T-helper 2 cell treated with Interferon-gamma antibody and Interleukin-4, amounts not matched to agents 5 μg/mL and 100 μg/mL, for 36 hours (primary cell): ENCODE measurements at places on chromosomes 16 and 17.

DNA sequence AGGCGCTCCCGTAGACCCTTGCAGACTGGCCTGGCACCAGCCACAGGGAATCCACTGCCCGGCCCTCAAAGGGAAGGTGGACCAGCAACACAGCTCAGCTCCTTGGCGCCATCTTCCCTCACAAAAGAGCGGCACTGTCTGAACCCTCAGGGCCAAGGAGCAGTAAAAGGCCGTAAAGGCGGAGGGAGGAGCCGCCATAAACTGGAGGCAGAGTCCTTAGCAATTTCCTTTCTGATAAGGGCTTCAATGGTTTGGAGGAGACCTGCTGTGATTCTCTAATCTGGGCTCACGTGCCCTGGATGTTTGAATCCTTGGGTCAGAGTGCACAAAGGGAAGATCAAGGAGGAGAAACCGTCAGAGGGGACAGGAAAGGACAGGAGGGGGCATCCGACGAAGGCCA, 15.5 kb upstream of the AXIN2 start:
- no peak for DNase-seq
- H3K4me3 ChIP-seq = no peak overlapping the region
- H3K27ac ChIP-seq = no peak overlapping the region
- peaks cover 2% of the 10 kb centered on the region for H3K27me3 ChIP-seq
- H3K36me3 ChIP-seq = no peaks in the 10 kb centered on the region
- H3K4me1 ChIP-seq = no peaks in the 10 kb centered on the region

DNA sequence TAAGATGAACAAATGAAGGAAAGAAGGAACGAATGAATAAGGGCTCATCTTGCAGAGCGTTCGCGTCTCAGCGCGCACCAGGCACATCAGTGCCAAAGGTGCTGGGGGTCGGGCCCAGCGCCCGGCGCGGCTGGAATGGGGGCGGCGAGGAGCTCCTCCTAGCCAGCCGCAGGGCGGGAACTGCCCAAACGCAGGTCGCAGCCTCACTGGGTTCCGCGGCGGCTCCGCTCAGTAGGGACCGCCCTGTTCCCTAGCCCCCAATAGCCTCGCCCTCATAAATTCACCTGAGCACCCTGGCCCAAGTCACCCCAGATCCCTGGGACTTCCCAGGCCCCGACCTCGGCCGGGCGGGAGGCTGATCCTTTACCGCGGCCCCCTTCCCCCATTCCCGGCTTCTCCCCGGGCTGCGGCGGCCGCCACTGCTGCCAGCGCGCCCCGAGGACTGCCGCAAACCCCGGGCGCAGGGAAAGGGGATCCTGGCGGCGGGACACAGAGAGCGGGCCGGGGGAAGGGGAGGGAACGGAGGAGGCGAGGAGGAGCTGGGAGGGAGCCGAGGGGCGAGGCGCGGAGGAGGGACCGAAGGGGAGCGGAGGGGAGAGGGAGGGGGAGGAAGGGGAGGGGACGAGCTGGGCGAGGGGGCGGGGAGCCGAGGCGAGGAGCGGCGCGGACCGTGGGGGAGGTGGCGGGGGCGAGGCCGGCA, 377 bp upstream of the CRHR1 start:
- H3K27me3 ChIP-seq = peaks cover 80% of the 10 kb centered on the region
- H3K4me1 ChIP-seq = peaks cover 2% of the 10 kb centered on the region
- no peak for DNase-seq

DNA sequence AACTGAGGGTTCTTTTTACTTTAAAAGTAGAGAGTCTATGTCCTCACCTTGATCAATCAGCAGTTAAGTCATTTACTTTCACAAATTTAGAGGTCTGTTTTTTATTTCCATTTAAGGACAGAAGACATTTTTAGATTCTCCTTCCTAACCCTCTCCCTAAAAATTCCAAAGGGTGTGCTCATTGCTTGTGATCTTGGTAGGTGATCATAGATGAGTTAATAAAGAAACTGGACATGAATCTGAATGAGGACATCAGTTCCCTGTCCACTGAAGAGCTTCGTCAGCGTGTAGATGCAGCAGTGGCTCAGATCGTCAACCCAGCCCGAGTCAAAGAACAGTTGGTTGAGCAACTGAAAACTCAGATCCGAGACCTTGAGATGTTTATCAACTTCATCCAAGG, 8.8 kb downstream of the RUNDC1 start:
- H3K4me1 ChIP-seq = peaks cover 7% of the 10 kb centered on the region
- no peak for DNase-seq
- H3K27ac ChIP-seq = no peak overlapping the region
- H3K27me3 ChIP-seq = no peaks in the 10 kb centered on the region
- no peak overlapping the region for H3K4me3 ChIP-seq

- peak; percentile 81 for DNase-seq
- peak within 1 kb of the TSS; percentile 88 for H3K4me3 ChIP-seq
- peak within 1 kb of the TSS; percentile 95 for H3K27ac ChIP-seq
- H3K36me3 ChIP-seq = no peaks in the 10 kb centered on the region
- no peaks in the 10 kb centered on the region for H3K27me3 ChIP-seq
Observed at GRCh38 chr17:17303010-17303846, at the start of gene NT5M. Gene NT5M (plus strand): TSS chr17:17303373. CDS start chr17:17303551, 178 bp downstream.

GRCh38 chr17:17722906-17723353, 41.7 kb downstream of the RAI1 start:
- peaks cover 13% of the 10 kb centered on the region for H3K36me3 ChIP-seq
- no peak for DNase-seq
- H3K27ac ChIP-seq = no peak overlapping the region
- H3K27me3 ChIP-seq = peaks cover 35% of the 10 kb centered on the region
- peaks cover 18% of the 10 kb centered on the region for H3K4me1 ChIP-seq

GRCh38 chr17:78185981-78186691, 716 bp downstream of the TK1 start:
- peaks cover 13% of the 10 kb centered on the region for H3K36me3 ChIP-seq
- peaks cover 28% of the 10 kb centered on the region for H3K4me1 ChIP-seq
- no peaks in the 10 kb centered on the region for H3K27me3 ChIP-seq
- peak overlapping the region; percentile 88 for H3K4me3 ChIP-seq

- no peak for DNase-seq
- H3K27me3 ChIP-seq = no peaks in the 10 kb centered on the region
- H3K4me1 ChIP-seq = peaks cover 7% of the 10 kb centered on the region
- H3K4me3 ChIP-seq = no peak overlapping the region
Observed at GRCh38 chr17:31517524-31517923, 126.0 kb downstream of the RAB11FIP4 start.

DNA sequence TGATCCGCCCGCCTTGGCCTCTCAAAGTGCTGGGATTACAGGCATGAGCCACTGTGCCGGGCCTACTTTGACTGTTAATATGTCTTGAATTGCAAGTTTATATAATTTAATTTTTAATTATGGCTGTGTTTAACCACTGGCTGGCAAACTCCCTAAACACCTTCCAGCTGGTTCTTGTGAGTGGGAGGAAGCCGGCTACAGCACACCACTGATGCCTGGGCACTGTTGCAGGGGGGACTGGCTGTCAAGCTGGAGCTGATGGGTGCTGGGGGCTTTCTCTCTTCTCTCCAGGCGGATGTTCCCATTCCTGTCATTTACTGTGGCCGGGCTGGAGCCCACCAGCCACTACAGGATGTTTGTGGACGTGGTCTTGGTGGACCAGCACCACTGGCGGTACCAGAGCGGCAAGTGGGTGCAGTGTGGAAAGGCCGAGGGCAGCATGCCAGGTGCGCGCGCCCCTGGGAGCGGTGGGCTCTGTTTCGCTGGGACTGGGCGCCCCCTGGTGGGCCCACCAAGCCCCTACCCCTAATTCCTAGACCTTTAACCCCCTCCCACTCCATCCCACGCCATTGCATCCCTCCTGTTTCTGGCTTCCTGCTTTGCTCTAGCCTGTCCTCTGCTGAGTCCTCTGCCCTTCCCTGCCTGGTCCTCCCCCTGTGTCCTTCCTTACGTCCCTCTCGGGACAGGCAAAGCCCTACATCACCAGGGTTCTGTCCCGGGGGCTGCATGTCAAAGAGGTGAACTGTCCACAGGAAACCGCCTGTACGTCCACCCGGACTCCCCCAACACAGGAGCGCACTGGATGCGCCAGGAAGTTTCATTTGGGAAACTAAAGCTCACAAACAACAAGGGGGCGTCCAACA, 9.5 kb downstream of the TBX21 start:
- H3K27ac ChIP-seq = no peak overlapping the region
- peaks cover 14% of the 10 kb centered on the region for H3K4me1 ChIP-seq
- no peak for DNase-seq

GRCh38 chr17:40820228-40820838, 2.1 kb downstream of the KRT10 start:
- peaks cover 37% of the 10 kb centered on the region for H3K36me3 ChIP-seq
- no peak for DNase-seq
- peaks cover 36% of the 10 kb centered on the region for H3K4me1 ChIP-seq

DNA sequence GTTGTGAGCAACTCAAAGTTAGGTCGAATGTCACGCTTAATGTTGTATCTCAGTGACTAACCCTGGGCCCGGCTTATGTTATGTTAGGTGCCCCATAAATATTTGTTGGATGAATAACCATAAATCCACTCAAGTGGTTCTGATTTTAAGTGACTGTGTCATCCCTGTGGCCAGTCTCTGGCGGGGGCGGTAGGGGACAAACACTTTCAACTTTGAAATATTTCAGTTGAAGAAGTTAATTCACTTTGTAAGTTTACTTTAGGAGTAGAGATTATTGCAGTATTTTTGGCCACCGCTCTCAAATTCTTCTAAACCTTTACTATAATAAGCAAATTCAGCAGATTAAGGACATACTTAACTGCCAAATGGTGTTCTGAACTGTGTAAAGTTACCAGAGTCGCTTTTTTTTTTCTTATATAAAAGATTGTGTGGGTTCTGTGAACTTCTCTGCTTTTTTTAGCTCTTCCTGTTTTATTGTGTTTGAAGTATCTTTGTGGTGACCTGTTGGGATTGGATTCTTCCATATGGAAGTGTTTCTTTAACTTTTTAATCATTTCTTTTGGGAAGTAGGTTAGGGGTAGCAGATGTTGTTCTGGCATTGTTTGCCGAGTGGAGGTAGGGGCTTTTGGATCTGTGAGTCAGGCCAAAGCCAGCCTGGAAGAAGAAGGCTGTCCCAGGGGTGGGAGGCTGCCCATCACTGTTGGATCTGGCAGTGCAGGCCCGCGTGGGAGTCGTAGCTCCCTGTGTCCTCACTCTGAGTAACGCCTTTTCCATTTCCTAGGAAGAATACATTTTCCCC, 61.4 kb upstream of the TBX2 start:
- no peaks in the 10 kb centered on the region for H3K27me3 ChIP-seq
- no peaks in the 10 kb centered on the region for H3K36me3 ChIP-seq
- H3K4me3 ChIP-seq = no peak overlapping the region
- no peaks in the 10 kb centered on the region for H3K4me1 ChIP-seq
- H3K27ac ChIP-seq = no peak overlapping the region

- H3K4me3 ChIP-seq = peak overlapping the region; percentile 90
- peaks cover 44% of the 10 kb centered on the region for H3K4me1 ChIP-seq
- peak overlapping the region; percentile 99 for H3K27ac ChIP-seq
- peaks cover 12% of the 10 kb centered on the region for H3K27me3 ChIP-seq
- no peaks in the 10 kb centered on the region for H3K36me3 ChIP-seq
Observed at GRCh38 chr17:77881545-77881944, 77.0 kb upstream of the TNRC6C start.

DNA sequence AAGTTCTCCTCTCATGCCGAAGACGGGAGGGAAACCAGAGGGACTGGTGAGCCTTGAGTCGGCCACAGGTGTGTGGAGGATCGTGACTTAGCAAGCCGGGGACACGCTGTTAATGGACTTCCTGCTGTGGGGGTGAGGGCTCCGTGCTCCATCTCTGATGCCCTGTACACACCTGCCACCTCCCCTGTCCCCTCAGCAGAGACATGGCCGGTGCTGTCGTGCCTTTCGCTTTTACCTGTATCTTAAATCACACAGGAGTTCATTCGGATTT, 75.9 kb upstream of the ZNF750 start:
- peaks cover 31% of the 10 kb centered on the region for H3K36me3 ChIP-seq
- no peak overlapping the region for H3K27ac ChIP-seq
- H3K4me3 ChIP-seq = no peak overlapping the region
